ENCODE measurements at places on chromosomes 7 and 10.

DNA sequence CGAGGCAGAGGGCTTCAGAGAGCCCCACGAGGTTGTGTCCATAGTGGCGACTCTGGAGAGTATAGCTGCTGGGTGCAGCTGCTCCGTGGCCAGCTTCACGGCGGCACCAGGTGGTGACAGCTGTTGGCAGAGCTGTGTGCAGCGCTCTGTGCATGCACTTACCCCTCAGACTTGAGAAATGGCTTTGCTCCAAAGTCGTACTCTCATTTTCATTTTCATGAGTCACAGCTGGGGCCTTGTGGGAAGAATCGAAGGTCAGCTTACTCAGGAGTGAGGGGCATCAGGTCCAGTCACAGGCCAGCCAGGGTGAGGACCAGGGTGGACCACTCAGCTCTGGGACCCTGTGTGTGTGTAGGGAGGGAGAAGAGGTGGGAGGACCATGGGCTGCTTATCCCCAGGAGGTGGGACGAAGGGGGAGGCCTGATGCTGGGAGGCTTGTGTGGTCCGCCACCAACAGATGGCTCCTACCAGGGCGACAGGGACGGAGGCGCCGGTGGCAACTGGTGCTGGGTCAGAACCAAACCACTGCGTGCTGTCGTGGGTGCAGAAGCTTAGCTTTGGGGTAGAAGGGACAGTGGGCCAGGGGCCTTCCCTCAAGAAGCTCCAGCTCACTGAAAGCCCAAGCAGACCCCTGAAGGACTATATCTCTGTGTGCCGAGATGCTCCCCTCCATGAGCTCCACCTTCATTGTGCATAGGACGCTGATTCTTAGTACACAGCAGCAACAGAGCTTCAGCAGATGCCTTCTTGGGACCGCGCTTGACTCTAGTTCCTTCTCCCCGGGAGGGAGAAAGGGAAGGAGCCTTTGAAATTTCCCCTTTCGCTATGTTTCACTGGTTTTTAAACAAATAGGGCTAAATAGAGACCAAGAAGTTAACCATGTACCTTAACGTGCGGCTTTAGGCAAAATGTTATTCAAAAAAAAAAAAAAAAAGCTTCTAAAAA is 225.0 kb downstream of the CELF2 start:
- DNase-seq: no peak

GRCh38 chr7:118142012-118142411 is 42.0 kb upstream of the LSM8 start:
- no peak for DNase-seq

GRCh38 chr10:29142516-29143314 is 146.2 kb upstream of the LYZL1 start:
- no peak for DNase-seq

GRCh38 chr10:126222736-126223511 is 165.4 kb downstream of the ADAM12 start:
- no peak for DNase-seq

- no peak for DNase-seq
These were observed 130.9 kb upstream of the PRR15 start for GRCh38 chr7:29432721-29433120.

GRCh38 chr7:22361795-22362194 is 4.8 kb upstream of the RAPGEF5 start:
- no peak for DNase-seq

GRCh38 chr7:69199661-69200060 is 398.6 kb upstream of the AUTS2 start:
- no peak for DNase-seq

GRCh38 chr10:6185039-6185716 is 17.6 kb upstream of the PFKFB3 start:
- no peak for DNase-seq

- DNase-seq: no peak
These were observed 44.8 kb downstream of the PRKAG2 start for GRCh38 chr7:151832138-151832537.

DNA sequence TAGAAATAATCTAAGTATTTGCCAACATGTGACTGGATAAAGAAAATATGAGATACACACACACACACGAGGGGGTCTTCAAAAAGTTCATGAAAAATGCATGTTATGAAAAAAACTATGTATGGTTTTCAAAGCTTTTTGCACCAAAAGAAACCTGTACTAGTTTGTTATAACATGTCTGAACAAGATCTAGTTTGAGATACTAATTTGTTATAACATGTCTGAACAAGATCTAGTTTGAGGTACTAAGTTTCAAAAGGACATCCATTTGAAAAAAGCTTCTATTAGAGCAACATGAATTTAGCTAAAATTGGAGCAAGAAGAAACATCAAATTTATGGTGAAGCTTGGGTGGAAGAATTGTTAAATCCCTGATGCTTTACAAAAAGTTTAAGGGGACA is 19.8 kb upstream of the ADRA2A start:
- no peak for DNase-seq

DNA sequence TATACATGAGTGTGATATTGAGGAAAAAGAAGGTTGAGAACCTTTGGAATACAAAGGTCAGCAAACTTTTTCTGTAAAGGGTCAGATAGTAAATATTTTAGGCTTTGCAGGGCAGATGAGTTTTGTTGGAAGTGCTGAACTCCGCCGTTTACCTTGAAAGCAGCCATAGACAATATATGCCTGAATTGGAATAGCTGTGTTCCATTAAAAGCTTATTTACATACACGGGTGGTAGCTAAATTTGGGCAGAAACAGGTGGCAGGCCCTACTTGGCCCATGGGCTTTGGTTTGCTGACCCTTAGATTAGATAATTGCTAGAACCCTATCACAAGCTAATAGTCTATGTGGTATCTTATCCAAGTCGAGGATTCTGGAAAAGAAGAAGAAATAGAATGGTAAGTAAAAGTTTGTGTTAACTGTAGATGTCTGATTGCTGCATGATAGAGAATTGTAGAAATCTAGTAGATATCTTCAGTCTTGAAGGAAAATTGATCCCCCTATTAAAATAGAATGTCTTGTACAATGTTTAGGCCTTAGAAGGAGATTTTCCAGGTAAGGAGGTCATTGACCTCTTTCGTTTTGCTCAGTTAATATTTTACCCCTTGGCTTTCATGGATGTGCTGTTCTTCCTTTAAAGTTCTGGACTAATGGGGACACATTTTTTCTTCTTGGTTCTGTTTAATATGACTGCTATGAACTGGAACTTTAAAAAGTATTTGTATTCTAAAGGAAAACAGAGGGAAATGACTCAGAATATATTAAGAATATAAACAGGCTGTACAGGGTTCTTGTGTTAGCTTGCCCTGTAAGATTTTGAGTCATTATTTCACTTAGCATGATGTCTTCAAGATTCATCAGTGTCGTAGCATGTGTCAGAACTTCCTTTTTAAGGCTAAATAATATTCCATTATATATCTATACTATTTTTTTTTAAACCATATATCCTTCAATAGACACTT is 8.0 kb downstream of the RBM33 start:
- no peak for DNase-seq

DNA sequence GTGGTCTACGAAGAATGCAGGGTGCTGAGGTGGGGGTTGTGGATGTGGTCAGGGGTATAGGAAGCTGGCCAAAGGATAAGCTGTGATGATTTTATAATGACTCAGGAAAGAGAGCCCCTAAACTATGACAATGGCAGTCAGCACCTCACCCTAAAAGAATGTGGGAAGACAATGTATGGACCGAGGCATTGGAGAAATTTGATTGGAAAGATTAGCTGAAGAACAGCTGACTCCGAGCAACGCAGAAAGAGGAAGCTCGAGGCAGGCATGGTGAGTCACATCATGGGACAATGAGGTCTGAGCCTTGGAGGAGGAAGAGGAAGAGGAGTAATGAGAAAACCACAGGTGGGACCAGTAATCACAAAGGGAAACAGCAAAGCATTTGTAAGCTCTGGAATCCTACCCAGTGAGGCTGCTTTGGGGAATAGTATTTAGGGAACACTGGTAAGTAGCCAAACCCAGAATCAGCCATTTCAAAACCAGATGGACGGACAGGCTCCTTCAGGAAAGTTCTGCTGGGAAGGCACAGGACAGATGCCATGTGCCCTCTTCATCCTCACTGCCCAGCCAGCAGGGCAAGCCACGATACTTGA is 295.4 kb downstream of the PRPF18 start:
- DNase-seq: no peak

- DNase-seq: no peak
These were observed 34.0 kb downstream of the GOT1 start for GRCh38 chr10:99396471-99396870.

GRCh38 chr7:147804032-147804431 is 786.5 kb upstream of the C7orf33 start:
- DNase-seq: no peak

GRCh38 chr7:28871631-28872030 is 86.5 kb downstream of the TRIL start:
- no peak for DNase-seq

DNA sequence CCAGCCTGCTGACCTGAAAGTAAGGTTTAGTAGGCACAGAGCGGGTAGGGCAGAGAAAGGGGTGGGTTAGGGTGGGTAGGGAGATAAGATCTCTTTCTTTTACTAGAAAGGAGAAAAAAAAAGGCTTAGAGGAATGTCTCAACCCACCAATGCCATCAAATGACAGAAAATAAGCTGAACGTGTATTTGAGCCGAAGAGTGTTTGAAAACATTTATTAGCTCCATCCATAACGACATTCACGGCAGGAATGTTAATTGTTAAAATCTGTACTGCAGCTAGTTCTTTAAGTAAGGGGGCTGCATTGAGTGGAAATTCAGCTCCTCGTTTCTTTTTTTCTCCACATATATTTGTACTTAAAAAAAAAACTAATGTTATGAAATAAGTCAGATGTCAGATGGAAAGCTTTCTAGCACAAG is 63.7 kb upstream of the ARID5B start:
- no peak for DNase-seq

GRCh38 chr10:32981760-32982159 is 23.7 kb upstream of the ITGB1 start:
- DNase-seq: no peak

DNA sequence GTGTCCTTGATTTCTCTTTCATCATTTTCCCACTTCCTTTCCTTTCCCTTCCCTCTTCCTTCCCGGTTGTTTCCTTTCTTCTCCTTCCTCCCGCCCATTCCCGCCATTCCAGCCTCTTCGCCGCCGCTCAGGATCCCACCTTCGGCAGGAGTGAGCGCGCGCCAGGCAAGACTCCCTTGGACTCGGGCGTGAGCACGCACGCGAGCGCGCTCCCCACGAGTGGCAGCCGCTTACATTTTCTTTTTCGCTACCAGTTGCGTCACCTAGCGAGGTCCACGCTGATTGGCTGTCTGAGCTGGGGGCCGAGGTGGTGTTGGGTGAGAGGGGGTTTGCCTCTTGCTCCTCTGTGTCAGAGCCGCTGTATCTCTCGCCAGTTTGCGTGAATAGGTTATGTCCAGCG is 11.8 kb downstream of the ZAN start:
- no peak for DNase-seq

GRCh38 chr10:112875476-112876267 is 74.4 kb upstream of the TCF7L2 start:
- DNase-seq: no peak

All from stimulated activated CD8-positive, alpha-beta memory T cell treated with anti-CD3 and anti-CD28 coated beads, Interleukin-7, amount 100 ng/mL, for 24 hours (primary cell).